ENCODE measurements at places on chromosomes 7 and 10. TPM values are rescaled to one million over a fixed set of nuclear protein-coding genes. Genes with fewer than 3 reads are reported as not detected.

Gene CYP2E1
- polyA plus RNA-seq = 0.68 TPM

Gene OR2A42
- not detected for polyA plus RNA-seq

Gene FAM180A
- polyA plus RNA-seq = not detected

Gene NEUROD6
- not detected for polyA plus RNA-seq

Gene AGR2
- polyA plus RNA-seq = not detected
